ENCODE measurements at places on chromosomes 7 and 10.

GRCh38 chr7:104174798-104175197, 33.0 kb downstream of the ORC5 start:
- DNase-seq, result no peak

- no peak for DNase-seq
These were observed 131.7 kb downstream of the SLC16A9 start for GRCh38 chr10:59577984-59578383.

DNA sequence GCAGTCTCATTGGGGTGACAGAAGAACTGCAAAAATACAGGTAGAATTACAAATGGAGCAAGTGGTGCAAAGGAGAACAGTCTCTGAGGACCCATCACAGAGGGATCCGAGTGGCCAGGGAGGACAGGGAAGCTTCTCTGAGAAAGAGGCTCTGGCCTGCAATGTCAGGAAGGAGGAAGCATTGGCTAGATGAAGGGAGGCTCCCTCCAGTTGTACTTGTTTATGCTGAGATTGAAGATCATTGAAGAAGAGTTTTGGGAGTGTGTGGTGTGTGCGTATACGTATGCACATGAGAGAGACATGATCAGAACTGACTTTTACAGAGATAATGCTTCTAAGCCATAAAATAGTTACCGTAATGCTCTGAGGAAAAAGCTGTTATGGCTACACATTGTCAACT, 274.7 kb upstream of the FZD8 start:
- DNase-seq, result no peak

DNA sequence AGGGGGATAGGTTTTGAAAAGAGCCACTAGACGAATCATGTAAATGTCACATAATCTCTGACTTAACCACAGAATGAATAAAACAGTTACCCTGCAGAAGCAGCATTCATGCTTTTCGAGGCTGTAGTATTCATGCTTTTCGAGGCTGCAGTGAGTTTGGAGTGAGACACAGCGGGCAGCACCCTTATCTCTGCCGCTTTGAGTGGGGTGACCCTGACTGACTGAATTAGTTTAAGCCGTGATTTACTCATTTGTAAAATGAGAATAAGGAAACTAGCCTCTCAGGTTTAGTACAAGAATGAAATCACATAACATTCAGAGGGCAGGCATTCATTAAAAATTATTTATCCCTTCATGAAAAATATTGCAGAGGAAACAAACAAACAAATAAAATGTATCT, 92.8 kb upstream of the KMT2C start:
- DNase-seq, result no peak

DNA sequence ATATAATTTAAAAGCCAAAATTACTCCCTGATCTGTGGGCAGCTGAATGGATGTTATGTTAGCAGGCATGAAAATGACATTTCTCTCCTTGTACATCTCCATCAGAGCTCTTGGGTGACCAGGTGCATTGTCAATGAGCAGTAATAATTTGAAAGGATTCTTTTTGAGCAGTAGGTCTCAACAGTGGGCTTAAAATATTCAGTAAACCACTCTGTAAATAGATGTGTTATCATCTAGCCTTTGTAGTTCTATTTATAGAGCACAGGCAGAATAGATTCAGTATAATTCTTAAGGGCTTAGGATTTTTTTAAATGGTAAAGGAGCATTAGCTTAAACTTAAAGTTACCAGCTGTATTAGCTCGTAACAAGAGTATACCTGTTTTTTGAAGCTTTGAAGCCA, 52.0 kb downstream of the MRPL32 start:
- DNase-seq, result no peak
